Activated T-cell treated with anti-CD3 and anti-CD28 coated beads, Interleukin-2, amount 50 U/mL, for 72 hours (primary cell): ENCODE measurements at places on chromosomes 7 and 10. TPM values are rescaled to one million over a fixed set of nuclear protein-coding genes. Genes with fewer than 3 reads are reported as not detected.

The GPR15LG gene
- not detected for total RNA-seq

The PRF1 gene
- total RNA-seq = 44.5 TPM

The PNLIPRP1 gene
- total RNA-seq = not detected

The CDK6 gene
- total RNA-seq = 256 TPM

The FAM25A gene
- not detected for total RNA-seq

The TPST1 gene
- total RNA-seq = 2.3 TPM

The TUBB8 gene
- total RNA-seq = not detected

DNA sequence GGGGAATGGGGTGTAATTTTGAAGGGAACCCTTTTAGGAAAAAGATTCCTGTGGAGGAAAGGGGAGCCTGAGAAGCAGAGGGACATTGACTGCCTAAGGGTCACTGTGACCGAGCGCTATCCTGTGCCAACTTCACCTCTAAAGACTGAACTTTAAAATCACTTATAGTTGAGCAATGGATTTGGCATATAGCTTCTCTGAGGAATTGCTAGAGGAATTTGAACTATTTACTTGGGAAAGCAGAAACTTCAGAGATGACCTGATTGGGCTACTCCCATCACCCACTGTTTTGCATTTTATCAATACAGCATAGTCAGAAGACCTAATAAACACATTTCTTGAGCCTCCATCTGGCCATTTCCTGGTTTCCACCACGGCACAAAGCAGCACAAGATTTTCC, 23.7 kb upstream of the WNT16 start:
- no peak for DNase-seq

DNA sequence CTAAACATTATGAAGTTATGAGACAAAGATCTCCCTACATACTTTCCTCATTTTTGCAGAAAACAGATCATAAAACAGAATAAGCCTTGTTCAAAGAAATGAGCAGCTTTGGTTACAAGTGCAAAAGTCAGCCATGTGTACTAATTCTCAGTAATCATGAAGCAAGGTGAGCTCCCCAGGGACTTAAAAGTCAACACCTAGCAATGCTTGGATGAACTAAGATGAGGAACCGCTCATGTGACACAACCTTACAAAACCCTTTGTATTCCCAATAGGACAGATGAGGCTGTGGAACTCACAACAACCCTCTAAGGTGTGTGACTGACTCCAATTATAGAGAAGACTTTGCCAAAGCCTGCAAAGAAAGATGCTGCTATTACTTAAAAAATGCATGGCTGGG, 154.5 kb downstream of the SLC25A13 start:
- DNase-seq = no peak

GRCh38 chr7:8305625-8306388, 43.8 kb upstream of the ICA1 start:
- no peak for DNase-seq

GRCh38 chr10:78925800-78926319, 142.9 kb upstream of the ZMIZ1 start:
- DNase-seq = no peak

- DNase-seq = no peak
Measured at GRCh38 chr7:42210333-42210732, 26.7 kb downstream of the GLI3 start.

- no peak for DNase-seq
Measured at GRCh38 chr10:45063591-45064231, 63.0 kb downstream of the ZNF22 start.

DNA sequence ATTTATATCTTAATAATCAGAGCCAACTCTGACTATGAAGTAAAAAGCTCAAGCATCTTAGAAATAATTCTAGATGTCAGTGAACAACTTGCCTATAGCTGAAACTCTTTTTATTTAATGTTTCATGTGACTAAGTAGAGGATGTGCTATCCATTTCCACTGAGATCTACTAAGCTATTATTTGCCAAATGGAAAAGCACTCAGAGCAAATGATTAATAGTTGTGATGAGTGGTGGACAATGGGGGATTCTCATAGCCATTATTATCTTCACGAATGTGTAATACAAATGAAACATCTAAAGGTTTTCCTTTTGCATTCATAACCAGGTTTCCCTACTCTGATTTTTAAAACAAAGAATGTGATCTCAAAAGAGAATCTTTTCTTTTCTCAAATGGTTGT, 126.6 kb upstream of the GNAI1 start:
- DNase-seq = no peak

DNA sequence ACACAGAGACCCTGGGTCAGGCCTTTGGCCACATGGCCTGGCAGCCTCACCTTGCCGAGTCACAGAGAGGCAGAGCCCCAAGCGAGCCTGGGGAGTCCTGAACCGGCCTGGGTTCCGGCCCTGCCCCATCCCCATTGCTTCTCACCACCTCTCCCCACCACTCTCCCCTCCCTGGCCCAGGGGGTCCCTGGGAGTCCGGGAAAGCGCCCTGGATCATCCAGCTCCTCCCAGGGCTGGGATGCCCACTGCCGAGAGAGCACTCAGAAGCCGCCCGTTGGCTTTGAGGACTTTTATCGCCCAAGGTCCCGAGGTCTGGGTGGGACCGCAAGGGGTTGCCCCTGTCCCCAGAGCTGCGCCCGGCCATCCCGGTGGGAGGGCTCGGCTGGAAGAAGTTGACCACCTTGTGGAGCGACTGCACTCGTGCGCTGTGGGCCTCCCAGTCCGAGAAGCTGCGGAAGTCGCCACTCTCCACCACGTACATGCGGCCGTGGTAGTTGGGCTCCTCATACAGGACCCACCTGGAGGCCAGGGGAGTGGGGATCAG, 8.1 kb downstream of the CRYGN start:
- DNase-seq = no peak

- DNase-seq = no peak
Measured at GRCh38 chr7:101121991-101122932, 4.6 kb upstream of the SERPINE1 start.

- DNase-seq = no peak
Measured at GRCh38 chr10:114754445-114755320, 66.9 kb upstream of the FHIP2A start.

DNA sequence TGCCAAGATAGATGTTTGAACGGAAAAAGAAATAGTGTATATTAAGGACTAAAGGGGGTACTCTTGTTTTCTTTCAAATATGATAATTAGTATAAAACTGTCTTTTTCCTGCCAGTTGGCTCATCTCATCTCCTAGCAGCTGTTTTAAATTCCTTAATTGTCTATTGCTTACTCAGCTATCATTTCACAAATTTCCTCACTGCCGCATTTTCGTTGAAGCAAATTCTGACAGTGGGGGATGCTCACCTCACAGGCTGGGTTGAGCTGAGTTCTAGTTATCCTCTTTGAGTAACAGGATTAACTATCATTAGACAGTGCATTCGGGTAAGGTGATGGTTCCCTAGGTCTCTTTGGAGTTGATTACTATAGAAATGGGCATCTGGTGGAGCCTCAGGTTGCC, 592.0 kb downstream of the AUTS2 start:
- no peak for DNase-seq

GRCh38 chr10:77289027-77289501, 348.5 kb downstream of the KCNMA1 start:
- no peak for DNase-seq

GRCh38 chr7:99140813-99141212, 3.1 kb downstream of the SMURF1 start:
- DNase-seq = no peak
